ENCODE measurements at places on chromosomes 2 and 18.

DNA sequence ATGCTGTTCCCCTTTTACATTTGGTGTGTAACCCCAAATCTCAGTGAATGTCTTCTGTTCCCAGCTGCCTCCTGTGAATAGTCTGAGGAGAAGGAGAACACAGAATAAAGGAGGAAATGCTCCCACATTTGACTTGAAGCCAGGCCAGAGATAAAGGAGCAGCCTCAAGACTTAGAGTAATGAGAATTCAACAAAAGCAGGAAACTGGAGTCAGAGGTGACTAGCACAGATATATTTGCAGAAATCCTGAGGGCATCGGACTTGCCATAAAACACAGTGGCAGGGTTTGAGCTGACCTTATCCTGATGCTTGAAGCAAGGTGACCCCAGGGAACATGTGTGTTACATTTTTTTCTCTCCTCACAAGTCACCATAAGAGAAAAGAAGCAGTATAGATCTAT is 291.4 kb upstream of the RND3 start:
- no peaks in the 10 kb centered on the region for H3K36me3 ChIP-seq
- peak; percentile 32 for DNase-seq
- no peak overlapping the region for H3K27ac ChIP-seq
- H3K27me3 ChIP-seq, result no peaks in the 10 kb centered on the region
- peaks cover 4% of the 10 kb centered on the region for H3K4me1 ChIP-seq

GRCh38 chr2:73176205-73176880 is 26.0 kb upstream of the NOTO start:
- H3K4me3 ChIP-seq, result peak overlapping the region; percentile 19
- H3K27me3 ChIP-seq, result no peaks in the 10 kb centered on the region
- H3K36me3 ChIP-seq, result no peaks in the 10 kb centered on the region
- no peak overlapping the region for H3K27ac ChIP-seq

GRCh38 chr2:214543386-214543955 is 132.6 kb downstream of the VWC2L start:
- no peaks in the 10 kb centered on the region for H3K4me1 ChIP-seq
- no peak overlapping the region for H3K4me3 ChIP-seq
- no peak overlapping the region for H3K27ac ChIP-seq
- no peaks in the 10 kb centered on the region for H3K27me3 ChIP-seq
- DNase-seq, result no peak
- H3K36me3 ChIP-seq, result no peaks in the 10 kb centered on the region

DNA sequence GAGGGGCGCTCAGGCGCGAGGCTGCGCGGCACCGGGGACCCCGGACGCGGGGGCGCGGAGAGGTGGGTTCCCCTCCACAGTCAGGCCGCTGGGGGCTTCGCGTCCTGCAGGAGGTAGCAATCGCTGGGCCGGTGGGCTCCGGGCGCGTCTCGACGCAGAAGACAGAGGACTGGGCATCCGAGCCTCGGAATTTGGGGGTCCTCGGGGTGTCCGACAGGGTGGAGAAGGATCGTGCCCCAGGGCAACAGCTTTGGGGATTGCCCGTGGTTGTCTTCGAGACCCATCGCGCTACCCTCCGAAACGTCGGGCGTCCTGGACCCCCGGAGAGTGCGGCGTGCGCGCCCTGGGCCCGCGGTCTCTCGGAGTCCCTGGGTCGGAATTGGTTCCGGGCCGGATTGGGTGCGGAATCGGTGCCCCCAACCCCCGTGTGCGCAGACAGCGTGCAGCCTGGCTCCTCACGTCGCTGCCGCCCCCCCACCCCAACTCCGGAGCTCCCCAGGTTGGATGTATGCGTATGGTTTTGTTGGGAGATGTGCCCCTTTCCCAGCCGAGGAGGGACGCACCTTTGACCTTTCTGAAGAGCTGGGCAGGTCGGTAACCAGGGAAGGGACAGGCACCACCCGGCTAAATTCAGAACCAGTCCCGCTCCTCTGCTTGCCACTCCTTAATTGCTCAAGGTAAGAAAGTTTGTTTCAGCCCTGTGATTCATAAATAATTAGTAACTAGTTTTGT is 750 bp downstream of the NPAS2 start:
- peak overlapping the region; percentile 56 for H3K4me3 ChIP-seq
- H3K4me1 ChIP-seq, result peaks cover 15% of the 10 kb centered on the region
- H3K36me3 ChIP-seq, result no peaks in the 10 kb centered on the region
- peak overlapping the region; percentile 26 for H3K27ac ChIP-seq
- H3K27me3 ChIP-seq, result no peaks in the 10 kb centered on the region

DNA sequence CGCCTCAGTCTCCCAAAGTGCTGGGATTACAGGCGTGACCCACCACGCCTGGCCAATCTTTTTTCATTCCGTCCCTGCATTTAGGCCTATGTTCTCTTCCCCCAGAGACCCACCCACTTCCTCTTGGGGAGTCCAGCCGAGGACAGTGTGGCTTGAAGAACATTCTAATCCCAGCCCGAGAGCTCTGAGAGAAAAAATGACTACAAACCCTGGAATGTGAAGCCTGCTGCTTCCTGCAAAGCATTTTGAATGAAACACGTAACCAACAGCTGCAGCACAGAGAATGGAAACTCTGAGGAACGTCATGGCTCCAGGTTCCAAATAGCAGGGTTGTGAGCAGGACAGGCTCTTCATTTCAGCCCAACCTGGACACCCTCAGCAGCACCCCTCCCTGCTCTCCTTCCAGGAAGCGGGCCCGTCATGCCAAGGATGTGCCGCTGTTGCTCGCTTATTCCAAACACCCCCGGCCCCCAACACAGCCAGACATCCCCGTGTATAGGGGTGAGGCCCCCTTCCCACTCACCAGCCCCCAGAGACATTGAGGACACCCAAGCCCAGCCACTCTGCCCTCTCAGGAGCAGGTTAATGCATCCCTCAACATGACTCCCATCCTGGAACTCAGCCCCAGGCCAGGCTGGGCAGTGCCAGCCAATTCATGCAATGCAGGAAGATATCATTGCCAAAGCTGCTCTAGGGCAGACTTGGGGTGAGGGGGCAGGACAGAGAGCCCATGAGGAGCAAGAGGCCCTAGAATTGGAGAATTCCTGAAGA is 139.8 kb downstream of the ZFP36L2 start:
- H3K4me1 ChIP-seq, result peaks cover 56% of the 10 kb centered on the region
- DNase-seq, result peak; percentile 76
- peak overlapping the region; percentile 85 for H3K27ac ChIP-seq
- H3K36me3 ChIP-seq, result no peaks in the 10 kb centered on the region

Data from testis (tissue), 5 donors.